ENCODE measurements at places on chromosomes 12 and 14.

GRCh38 chr12:77619425-77619824 lies 211.3 kb upstream of the NAV3 start:
- DNase-seq: no peak

GRCh38 chr12:89212339-89212771 lies 139.9 kb downstream of the DUSP6 start:
- DNase-seq: no peak

GRCh38 chr12:52049286-52049685 lies 2.0 kb upstream of the NR4A1 start:
- no peak for DNase-seq

- DNase-seq: no peak
Measured at GRCh38 chr14:65211341-65211987, 109.1 kb upstream of the MAX start.

DNA sequence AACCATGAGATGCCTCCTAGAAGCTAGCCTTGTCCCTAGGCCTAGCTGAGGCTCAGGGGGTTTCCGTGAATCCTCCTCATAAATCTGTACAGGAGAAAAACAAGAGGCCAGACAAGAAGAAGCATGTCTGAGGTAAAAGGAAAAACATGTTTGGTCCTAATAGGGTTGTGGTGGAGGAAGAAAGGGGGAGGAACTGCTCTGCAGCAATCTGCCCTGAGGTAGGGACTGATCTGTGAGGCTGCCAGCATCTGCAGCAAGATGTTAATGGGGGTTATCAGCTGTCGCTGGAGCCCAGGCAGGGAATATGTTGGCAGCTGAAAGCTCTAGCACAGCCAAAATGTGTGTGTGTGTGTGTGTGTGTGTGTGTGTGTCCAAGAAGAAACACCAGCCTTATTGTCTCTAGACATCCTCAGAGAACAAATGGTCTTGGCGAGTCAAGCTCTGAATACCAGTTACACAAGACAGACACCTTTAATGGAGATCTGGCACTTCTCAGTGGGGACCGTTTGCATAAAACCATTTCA lies 218.5 kb downstream of the NUAK1 start:
- no peak for DNase-seq

DNA sequence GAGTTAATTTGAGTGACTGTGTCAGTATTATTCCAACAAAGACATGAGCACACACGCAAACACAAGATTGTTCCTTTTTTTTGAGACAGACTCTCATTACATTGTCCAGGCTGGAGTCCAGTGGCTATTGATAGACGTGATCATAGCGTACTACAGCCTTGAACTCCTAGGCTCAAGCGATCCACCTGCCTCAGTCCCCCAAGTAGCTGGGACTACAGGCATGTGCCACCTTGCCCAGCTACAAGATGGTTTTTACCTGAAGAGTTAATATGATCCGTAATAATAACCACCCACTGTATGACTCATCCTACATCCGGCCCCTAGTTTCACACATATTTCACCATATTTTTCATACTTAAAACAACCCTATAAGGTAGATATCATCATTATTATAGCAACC lies 26.8 kb downstream of the BCAT1 start:
- DNase-seq: no peak

GRCh38 chr12:42744539-42745182 lies 155.1 kb upstream of the PRICKLE1 start:
- DNase-seq: no peak

DNA sequence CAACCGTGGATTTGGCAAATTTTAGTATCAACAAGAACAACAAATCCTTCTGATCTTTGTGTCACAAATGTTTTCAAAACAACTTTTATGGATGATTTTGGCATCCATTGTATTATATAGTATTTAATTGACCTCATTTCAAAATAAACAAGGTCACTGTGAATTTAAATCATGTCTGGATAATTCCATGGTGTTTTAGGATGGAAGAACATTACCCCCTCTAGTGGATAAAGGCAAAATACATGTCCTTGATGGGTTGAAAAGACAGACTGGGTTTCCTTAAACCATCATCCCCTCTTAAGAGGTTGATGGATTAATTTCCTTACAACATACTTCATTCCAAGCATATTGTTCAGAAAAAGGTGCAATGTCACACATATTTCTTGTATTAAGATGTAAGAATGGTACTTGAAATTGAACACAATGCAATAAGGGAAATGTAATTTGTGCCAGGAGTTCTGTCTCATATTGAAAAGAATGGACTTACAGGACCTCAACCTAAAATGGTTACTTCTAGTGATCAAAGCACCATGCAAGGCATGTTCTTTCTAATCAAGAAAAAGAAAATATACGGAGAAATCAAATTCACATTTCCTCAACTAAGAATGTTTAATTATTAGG lies 352.0 kb downstream of the BCAT1 start:
- DNase-seq: no peak

- DNase-seq: no peak
Measured at GRCh38 chr12:111503116-111503515, 96.0 kb downstream of the ATXN2 start.

- DNase-seq: no peak
Measured at GRCh38 chr12:105476616-105477015, 146.1 kb downstream of the C12orf75 start.

DNA sequence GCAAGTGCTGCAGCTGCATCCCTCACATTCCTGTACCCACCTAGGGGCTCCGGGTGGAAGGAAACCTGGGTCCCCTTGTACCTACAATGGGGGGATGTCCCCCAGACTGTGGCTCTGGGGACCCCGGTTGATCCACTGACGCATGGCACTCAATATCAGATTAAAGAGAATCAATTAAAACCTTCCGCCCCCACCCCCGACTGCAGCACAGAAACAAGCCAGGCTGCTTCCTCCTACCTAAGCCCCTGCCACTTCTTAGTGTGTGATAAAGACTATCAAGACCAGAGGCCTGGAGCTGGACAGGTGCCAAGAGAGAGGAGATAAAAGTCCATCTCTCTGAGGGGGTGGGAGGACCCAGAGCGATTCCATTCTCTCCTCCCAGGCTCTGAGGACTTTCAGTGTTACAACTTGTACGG lies 28.2 kb upstream of the RPLP0 start:
- DNase-seq: no peak

DNA sequence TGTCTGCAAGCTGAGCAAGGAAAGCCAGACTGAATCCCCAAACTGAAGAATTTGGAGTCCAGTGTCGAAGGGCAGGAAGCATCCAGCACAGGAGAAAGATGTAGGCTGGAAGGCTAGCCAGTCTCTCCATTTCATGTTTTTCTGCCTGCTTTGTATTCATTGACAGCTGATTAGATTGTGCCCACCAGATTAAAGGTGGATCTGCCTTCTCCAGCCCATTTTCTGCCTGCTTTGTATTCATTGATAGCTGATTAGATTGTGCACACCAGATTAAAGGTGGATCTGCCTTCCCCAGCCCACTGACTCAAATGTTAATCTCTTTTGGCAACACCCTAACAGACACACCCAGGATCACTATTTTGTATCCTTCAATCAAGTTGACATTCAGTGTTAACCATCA lies 85.3 kb downstream of the PLBD1 start:
- DNase-seq: no peak

DNA sequence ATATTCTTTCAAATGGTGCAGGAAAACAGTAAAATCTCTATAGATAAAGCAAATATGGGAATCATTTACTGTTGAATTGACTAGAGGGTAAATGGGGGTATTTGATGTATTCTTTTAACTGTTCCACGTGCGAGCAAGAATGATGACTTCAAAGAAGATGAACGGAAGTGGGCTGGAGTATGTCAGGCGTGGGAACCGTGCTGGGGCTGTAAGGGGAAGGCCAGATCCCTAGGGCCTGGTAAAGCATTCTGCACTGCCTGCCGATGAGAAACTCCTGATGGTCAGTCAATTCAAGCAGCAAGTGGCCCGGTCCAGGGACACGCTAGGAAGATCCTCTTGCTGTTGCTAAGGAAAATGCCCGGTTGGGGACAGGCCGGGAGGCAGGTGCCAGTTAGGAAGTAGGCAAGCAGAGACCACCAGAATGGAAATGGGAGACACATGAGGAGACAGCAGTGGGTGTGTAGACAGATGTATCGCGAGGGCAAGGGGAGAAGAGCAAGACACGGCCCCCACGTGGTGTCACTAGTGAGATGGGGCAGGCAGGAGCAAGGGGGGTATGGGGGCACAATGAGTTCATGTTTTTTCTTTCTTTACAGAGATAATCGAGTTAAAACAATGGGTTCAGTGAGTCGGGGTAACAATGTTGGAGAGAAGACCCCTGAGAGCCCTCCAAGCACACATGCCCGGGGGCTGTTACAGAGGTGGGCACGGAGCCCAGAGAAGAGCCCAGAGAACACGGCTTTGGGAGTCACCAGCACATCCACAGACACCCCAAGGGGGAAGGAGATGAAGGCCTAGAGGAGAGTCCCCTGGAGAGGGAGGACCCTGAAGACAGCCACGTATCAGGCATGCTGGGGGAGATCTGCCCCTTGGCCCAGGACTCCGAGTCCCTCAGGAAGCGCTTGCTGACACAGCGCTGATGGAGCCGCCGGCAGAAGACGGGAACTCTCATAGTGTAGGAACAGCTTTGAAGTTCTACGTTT lies 37.2 kb downstream of the FBXO21 start:
- DNase-seq: no peak

DNA sequence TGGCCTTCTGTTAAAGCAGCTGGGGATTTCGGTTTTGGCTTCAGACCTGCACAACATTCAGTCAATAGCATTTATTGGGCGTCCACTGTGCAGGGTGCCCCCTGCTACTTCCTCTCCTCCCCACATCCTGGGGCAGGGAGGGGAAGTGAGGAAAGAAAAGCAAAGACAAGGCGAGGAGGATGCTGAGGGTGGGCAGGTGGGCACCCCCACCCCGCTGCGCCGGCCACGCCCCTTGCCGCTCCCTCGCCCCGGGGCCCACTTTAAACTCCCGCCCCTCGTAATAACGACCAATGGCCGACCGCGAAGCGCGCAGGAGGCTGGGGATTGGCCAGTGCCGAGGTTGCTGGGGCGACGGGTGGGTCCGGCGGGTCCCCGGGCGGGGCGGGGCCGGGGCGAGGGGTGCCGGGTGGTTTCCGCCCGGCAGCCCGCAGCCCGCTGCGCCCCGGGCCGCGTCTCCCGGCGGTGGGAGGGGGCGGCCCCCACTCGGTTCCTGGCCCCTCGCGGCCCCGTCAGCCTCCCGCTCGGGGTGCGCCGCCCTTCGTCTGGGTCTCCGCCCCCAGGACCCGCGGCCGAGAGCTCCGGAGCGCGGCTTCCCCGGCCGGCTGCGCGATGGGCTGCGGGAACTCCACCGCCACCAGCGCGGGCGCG lies at the start of gene C12orf75:
C12orf75 (plus strand) TSS at position 409 of the 648 bp plus-strand sequence; CDS start at position 610, 201 bp downstream.
- DNase-seq: peak; percentile 69

DNA sequence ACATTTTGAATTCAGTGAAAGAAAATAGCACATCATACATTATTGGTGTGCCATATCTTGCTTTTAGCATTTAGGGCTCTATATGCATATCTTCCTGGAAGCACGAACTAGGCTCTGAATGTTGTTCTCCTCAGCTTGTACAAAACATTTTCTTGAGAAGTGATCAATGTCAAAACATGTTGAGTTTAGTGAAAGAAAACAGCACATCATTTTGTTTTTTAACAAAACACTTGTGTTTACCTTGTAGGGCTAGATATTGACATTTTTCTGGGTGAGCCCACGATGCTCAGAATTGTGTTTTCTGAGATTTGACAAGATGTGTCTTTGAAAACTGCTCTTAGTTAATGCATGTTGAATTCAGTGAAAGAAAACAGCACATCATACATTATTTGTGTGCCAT lies 81.0 kb downstream of the ASCL4 start:
- DNase-seq: no peak

- no peak for DNase-seq
Measured at GRCh38 chr14:73602994-73603393, 9.3 kb upstream of the ACOT6 start.

DNA sequence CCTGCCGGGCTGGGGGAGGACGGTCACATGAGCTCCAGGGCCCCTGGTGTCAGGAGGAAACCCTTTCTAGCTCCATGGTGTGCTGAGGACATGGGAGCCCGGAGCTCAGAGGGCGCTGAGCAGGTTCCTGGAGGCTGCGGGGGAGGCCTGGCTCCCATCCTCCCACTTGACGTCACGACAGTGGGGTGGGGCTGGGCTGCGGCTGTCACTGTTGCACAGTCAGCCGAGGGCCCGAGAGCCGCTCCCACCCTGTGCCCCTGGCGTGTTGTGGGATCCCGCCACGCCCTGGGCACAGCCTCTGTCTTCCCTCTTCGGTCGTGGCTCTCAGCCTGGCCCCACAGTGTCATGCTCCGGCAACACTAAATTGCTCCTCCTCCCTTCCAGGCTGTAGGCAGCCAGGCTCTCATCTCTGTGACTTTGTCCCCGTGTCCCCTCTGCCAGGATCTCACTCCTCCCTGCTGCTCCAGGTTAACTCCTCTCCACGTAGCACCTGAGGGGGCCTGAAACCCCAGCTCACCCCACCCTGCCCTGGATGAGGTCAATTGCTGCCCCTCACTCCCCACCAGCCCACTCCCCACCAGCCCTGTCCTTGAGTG lies 33.0 kb downstream of the BEGAIN start:
- DNase-seq: no peak

DNA sequence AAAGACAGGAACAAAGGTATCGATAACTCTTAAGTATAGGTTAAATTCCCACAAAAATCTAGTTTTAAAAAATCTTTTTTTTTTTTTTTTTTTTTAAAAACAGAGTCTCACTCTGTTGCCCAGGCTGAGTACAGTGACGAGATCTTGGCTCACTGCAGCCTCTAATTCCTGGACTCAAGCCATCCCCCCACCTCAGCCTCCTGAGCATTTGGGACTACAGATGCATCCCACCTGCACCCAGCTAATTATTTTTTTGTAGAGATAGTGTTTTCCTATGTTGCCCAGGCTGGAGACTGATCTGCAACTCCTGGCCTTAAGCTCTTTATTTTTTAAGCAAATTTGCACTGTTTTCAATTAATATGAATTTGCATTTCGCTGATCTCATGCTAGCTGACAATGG lies 9.8 kb downstream of the PSEN1 start:
- DNase-seq: no peak

DNA sequence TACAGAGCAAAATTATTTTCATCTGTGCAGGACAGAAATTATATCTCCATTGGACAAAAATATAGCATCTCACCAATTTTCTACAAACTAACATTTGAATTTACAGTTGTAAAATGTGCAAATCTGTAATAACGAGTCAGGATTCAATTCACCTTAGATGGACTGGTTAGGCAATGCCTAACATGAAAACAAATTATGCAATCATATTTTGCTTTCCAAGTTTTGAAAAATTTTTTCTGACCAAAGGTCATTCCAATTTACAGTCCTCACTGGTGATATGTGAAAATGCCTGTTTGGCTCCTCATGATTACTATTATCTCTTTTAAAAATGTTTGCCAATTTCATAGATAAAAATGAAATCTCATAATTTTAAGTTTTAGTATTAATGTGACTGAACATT lies 6.5 kb upstream of the CPM start:
- DNase-seq: no peak

GRCh38 chr12:131758016-131758739 lies 47.3 kb downstream of the SFSWAP start:
- no peak for DNase-seq

DNA sequence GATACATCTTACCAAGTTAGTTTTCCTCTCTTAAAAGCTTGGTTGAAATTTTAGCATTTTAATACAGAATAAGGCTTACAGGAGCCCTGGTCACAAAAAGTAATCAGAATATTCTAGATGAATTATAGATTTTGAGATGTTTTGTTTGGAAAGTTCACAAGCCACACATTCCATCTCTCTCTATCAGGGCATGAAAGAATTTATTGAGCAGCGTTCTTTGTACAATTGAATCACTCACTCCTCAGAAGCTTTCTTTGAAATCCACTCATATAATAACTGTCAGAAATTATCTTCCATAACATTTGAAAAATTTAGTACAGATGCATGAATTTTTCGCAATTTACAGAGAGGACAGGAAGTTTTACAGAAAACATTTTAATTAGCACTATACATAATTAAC lies 938.6 kb upstream of the MDGA2 start:
- no peak for DNase-seq

GRCh38 chr14:89207925-89208328 lies 209.1 kb downstream of the FOXN3 start:
- DNase-seq: no peak

Measured in hypothalamus (tissue), 51 donors.